ENCODE measurements at places on chromosomes 1 and 21.

DNA sequence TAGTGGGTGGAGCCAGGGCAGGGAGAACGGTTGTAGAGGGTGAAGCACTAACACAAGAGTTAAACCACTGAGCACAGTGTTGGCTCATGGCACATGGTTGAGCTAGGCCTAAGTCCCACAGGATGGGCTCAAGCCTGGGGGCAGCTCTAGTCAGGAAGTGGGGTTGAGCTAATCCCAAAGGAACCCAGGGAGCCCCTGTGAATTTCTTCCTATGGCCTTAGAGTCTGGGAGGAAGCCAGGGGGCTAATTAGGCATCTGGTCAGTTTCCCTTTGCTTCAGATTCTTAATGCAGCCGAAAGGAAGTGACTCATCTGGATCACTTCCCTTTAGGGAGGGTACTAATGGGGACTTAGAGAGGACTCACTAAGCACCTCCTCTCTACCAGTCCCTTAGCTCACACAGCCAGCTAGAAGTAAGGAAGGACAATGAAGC lies 10.1 kb downstream of the CFAP45 start:
- no peak for DNase-seq

- DNase-seq, result no peak
Measured at GRCh38 chr1:109631513-109632505, 12.2 kb downstream of the AMPD2 start.

GRCh38 chr1:192632188-192632587 lies 3.8 kb upstream of the RGS13 start:
- DNase-seq, result no peak

DNA sequence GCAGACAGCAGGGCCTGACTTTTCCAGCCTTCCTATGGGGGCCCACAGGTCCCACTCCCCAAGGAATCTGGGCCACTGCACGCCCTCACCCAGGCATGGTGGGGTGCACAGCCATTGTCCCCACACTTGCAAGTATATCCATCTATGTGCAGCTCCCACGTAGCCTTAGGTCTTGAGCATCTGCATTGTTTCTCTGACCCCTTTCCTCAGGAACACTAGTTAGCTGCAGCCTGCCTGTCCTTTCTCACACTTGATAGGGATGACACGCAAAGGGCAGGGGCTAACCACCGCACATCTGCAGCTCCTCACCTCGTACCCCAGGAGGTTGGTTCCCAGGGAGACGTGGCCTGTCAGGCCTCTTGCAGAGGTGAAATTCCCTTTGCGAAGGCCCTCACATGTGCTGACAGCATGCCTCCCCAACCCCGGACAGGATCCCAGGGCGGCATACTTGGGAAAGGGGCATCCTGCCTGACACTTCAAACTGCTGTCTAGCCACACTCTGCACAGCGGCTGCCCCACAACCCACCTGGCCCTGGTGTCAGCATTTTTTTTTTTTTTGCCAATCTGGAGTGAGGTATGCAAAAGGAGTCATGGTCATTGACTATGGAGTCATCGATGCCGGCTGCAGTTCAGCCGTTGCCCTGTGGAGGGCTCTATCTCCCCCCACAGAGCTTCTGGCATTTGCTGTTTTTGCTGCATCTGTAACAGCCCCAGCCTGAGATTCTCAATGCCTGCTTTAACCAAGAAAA lies 5.0 kb downstream of the JMJD4 start:
- DNase-seq, result no peak

- no peak for DNase-seq
Measured at GRCh38 chr1:46131093-46131492, 1.3 kb downstream of the PIK3R3 start.

GRCh38 chr21:23876925-23877558 lies 1730.2 kb downstream of the MRPL39 start:
- DNase-seq, result no peak
